ENCODE measurements at places on chromosomes 2 and 18.

DNA sequence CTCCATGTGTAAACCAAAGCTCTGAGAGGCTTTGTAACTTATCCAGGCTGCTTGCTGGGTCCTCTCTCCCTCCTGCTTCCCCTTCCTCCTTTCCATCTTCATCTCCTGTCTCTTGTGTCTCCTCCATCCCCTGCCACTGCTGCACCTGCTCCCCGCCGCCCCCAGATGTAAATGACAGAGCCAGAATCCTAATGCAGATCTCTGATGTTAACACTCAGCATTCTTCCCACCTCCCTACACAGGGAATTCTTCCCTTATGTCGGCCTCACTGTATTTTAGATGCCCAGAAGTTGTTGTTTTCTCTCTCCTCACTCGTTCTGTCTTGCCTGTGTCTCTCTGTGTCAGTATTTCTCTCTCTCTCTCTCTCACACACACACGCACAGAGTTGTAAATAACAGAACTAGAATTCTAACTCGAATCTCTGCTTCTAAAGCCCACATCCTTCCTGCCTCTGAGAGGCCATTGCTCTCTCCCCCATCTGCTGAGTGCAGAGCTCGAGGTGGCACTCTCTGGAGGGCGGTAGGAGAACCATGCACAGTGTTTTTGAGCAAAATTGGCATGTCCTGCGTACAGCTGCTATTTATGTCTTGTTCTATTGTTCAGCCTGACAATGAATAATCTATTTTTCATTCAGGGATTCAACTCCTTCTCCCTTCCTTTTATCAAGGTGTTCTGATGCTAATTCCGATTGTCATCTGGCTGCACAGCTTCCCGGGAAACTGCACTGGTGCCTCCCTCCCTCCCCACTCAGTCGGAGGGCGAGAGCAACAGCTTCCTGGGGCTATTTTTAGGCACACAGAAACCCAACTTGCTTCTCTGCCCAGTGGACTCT lies 219.9 kb downstream of the SH3RF3 start:
- DNase-seq = peak; percentile 26

DNA sequence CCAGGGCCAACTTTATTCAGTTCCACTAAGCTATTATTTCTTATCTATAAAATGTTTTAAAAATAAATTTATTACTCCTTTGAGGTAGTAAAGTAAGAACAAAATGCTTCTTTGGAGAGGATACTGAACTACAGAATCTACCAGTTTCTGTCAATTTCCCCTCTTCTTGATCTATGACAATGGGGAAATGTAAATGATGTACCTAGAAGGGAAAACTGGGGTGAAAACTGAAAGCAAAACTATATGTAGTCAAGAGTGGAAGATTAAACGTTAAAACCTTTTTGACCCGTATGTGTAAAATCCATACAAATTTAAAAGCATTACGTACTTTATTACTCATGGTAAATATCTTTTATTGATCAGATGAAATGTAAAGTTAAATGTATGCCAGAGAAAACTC lies 1287.8 kb upstream of the TMEFF2 start:
- no peak for DNase-seq

- no peak for DNase-seq
These were observed 67.7 kb downstream of the ARHGAP28 start for GRCh38 chr18:6797171-6797570.

GRCh38 chr2:19327496-19327895 lies 30.9 kb downstream of the OSR1 start:
- DNase-seq = no peak

DNA sequence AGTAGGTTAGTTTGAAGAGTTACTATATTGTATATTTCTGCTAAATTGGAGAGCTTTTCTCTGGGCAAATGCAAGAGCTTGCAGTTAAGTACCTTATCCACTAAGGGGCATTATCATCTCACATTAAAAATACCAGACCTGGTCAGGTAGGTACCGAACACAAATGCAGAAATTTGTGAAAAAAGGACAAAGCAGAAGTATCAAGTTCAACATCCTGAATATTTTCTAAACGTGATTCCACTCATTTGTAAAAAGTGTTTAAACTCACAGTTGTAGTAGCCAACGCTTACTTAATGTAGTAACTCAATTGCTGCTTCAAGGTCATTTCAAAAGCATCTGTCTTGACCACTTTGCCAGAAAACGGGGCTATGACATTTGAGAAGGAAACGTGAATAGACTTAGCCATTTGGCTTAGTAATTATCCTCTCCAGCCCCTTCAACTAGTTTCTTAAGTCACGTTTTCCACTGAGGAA lies 52.1 kb downstream of the CYRIA start:
- DNase-seq = no peak

DNA sequence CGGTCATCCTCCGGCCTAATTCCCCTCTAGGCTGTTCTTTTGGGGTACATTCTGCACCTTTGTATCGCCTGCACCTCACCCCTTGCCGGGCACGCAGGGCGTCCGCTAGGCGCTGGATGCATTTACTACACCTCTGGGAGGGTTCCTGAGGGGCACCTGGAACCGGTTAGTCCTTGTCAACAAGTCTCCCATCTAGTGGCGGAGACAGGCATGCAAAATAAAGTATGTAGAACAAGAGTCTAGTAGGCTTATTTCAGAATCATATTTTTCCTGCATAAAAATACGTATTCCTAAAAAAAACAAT lies 705 bp upstream of the TEX261 start:
- DNase-seq = peak; percentile 68

DNA sequence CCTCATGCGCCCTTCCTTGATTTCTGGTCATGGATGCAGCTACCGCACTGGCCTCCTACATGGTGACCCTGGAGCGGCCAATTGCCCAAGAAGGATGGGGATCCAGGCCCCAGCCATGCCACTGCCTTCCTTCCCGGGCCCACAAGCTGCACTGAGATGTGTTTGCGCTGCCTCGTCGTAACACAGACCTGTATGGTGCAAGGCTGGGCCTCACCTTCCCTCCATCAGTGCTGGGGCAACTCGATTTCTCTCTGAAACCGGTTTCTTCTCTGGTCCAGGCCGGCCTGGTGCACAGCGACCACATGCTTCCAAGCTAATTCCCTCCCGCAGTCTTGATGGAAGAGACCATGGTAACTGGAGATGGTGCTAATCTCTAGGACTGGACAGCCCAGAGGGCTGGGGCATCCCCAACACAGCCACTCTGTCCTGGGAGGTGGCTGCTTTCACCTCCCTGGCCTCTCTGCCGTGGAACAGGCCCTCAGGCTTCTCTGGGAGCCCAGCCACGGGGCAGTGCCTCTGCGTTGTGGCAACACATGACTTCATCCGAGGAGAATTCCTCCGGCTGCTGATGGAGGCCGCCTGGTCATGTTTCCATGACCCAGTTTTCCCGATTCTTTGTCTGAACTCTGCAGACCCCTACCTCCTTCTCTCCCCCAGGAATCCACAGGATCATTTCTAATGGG lies 184.2 kb downstream of the GLI2 start:
- DNase-seq = no peak

GRCh38 chr2:146135245-146135644 lies 1615.3 kb upstream of the ZEB2 start:
- DNase-seq = no peak

DNA sequence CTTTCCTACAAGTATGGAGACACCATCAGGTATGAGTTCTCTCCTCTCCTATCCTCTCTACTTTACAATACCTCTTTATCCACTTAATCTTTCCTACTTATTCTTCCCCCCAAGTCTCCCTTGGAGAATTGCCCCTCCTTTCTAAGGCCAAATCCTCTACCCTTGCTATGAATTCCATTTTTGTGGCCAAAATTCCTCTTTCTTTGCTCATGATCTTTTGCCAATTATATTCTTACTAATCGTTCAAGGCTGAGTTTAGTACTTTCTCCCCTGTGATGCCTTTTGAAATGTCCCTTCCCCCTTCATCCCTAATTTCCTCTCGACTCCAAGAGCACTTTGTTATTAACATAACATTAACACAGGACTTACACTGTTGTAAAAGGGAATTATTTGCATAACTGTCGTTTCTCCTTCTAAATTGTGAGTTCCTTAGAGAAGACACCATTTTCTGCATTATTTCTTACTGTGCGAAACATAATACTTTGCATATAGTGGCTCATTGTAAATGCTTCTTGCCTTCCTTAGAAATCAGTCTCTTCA lies 133.4 kb downstream of the KCTD1 start:
- DNase-seq = no peak

Measured in activated CD4-positive, alpha-beta T cell treated with anti-CD3 and anti-CD28 coated beads for 48 hours (primary cell).